SHP77 (cell line): ENCODE measurements at places on chromosomes 6 and 20.

DNA sequence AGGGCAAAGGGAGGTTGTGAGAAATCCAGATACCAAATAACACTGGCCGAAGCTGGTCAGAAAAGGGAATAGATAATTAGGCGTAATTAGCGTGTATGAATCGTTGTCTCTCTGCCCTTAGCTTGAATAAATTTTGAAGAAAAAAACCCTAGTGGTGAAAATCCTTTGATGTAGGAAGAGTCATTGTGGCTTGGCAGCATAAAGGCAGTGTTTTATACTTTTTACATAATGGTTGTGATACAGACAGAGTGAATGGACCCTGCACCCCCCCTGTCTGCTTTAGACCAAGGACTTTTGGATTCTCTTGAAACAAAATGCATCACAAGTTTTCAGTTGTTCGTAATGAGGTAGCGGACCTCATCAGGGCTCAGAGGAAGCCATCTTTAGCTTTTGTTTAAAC, 126.5 kb downstream of the AFG1L start:
- DNase-seq = no peak

- no peak for DNase-seq
Measured at GRCh38 chr20:4435225-4435624, 286.5 kb upstream of the PRND start.

DNA sequence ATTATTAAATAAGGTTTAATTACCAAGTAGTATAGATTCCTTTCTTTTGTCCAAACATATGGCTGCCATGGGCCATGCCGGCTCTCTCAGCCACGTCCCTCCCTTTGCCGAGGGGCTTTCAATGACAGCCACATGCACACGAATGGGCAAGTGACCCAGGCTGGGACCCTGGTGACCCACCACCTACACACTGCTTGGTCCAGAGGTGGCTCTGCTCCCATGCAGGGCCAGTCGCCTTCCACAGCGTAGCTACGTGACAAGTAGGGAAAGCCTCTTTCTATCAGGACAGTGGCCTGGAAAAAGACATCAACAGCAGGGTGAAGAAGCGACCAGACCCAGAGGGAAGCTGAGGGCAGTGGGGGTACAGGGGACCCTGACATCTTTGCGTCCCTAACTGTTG, 152.8 kb upstream of the CST7 start:
- no peak for DNase-seq

GRCh38 chr6:131958095-131958494, 6.9 kb upstream of the CCN2 start:
- no peak for DNase-seq

DNA sequence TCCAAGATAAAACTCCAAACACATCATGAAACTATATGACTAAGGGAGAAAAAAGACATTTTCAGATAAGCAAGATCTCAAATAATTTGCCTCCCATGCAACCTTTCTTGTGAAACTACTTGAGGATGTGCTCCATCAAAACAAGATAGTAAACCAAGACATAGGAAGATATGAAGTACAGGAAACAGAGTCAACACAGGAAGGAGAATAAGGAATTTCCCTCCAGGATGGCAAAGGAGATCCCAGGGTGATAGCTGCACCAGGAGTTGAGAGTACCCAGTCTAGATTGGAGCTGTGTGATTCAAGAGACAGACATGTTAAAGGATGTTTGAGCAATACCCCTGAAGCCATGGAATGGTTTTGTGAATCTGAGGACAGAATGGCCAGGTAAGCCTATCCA, 15.3 kb downstream of the IL17A start:
- no peak for DNase-seq

DNA sequence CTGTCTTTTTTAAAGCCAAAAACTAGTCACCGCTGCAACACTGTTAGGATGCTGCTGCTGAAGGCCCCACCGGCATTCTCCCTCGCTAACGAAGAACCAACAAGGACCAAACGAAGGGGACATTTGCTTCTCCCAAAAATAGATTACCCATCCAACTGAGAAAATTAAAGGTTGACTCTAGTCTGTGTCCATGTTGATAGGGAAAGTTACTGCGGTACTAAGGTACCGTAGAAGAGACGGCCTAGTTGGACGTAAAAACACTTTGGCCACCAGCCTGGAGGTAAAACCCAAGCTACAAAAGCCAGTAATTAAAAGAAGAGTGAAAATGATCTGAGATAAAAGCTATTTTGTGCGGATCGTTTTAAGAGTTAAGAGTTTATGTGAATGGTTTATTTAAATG, 11.8 kb upstream of the FOXF2 start:
- DNase-seq = no peak

GRCh38 chr20:35908007-35908406, 46.3 kb downstream of the SCAND1 start:
- DNase-seq = no peak
